ENCODE measurements at places on chromosomes 13 and 19.

- no peak for DNase-seq
Measured at GRCh38 chr13:113122550-113123225, at the start of gene F10. TSS of gene F10 (plus strand) at chr13:113122799. CDS start at chr13:113122856, 57 bp downstream.

- DNase-seq: no peak
Measured at GRCh38 chr13:34655554-34655953, 286.5 kb upstream of the NBEA start.

DNA sequence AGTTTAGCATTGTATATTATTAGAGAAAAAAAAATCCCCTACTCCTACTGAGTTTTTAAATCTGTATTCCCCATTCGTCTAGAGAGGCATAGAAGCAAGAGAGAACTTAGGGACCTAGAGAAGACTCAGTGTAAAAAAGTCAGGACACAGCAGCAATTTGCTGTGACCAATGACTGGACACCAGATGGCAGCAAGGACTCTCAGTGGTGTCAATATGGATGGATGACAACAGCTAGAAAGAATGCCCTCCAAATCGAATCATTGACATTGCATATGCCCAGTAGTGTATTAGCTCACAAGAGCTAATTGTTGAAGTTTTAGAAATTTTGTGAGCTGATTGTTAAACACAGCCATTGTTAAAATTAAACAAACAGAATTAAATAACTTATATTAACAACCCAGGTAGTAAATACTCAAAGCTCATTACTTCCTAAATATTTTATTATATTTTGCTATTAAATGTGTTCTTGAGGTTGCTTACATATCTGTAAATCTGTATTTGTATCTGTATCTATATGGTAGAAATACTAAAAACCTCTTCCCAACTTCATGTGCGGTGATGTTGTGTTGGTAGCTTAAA is 43.9 kb downstream of the SIAH3 start:
- DNase-seq: no peak

DNA sequence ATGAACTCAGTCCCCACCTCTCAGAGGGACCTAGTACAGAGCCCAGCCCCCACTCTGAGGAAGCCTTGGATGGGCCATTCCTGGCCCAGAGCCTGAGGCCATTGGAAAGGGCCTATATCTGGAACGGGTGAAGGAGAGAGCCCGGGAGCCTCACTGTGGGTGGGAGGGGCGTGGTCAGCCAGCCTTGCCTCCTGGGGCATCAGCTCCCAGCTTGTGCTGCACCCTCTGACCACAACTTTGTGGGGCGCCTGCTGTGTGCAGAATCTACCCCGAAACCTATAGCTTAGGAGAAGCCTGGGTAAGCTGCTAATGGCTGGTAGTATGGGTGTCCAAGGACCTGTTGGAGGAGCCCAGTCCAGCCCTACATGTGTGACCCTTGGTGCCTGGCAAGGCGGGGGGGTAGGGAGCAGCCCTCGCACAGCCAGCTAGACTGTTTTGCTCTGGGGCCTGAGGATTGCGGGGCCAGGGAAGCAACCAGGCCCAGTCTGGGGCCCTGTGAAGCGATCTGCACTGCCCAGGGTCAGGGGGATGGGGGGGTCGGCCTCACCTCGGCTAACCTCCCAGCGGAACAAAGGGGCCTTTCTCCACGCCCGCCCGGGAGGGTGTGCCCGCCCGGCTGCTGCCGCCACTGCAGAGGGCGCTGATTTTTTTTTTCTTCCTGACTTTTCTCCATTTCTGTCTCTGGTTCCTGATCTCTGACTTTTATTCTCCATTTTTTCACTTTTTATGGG is 42.3 kb downstream of the LYL1 start:
- no peak for DNase-seq

- no peak for DNase-seq
Measured at GRCh38 chr13:98778749-98779148, 26.3 kb upstream of the SLC15A1 start.

DNA sequence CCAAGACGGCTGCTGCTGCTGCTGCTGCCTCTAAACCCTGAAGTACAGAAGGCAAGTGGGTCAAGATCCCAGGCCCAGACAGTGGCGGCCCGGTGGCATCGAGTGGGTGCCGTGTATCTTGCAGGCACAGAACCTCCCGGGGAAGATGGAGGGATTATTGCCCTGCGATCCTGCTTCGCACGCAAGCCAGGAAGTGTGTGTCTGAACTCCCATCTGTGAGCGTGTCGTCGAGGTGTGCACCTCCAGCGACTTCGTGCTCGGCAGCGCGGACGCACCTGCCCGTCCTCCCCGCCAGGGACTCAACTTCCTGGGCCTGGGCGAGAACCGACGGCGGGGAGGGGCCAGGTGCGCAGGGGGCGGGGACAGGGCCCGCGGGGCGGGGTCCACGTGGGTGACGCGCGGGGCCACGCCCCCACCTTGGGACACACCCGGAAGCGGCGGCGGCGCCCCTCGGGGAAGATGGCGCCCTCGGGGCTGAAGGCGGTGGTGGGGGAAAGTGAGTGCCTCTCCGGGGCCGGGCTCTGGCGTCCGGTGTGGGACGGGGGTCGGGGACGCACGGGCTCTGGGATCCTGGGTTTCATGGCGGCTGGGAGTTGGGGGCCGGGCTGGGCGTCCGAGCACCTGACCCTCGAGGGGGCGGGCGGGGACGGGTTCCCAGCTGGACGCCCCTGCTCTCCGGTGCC is at the start of gene STXBP2:
STXBP2 (plus strand) TSS at position 420 of the 683 bp plus-strand sequence; CDS start at position 460, 40 bp downstream.
- DNase-seq: peak; percentile 92

GRCh38 chr13:46536341-46536740 is 16.6 kb upstream of the LRCH1 start:
- DNase-seq: no peak

DNA sequence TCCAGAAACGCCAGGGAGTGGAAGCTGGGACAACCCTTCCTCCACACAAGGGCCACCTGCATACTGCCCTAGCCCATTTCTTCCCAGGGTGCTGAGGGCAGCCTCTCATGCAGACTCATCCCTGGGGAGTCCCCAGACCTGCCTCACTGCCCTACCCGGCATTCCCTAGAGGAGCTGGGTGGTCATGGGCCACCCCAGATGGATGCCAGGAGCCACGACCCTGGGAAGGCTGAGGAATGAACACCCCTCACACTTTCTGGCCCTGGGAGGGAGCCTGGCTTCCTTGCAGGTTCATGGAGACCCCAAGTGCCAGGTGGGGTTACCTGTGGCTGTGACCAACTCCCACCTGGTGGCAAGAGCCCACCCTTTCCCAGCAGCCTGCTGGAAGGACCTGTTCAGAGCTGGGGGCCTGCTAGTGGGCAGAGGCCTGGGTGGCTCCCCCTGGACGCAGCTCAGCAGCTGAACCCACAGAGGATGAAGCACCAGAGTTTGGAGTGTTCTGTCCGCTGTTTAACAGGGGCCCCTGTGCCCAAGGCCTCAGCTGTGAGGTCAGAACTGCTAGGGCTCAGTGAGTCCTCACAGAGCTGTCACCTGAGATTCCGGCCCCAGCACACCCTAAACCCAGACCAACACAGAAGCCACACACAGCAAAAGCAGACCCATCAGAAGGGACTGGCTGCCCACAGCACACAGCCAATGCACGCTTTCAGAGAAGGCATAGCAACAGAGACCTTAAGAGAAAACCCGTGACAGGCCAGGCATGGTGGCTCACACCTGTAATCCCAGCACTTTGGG is 6.6 kb downstream of the ACP4 start:
- no peak for DNase-seq
